ENCODE measurements at places on chromosomes 2 and 18.

DNA sequence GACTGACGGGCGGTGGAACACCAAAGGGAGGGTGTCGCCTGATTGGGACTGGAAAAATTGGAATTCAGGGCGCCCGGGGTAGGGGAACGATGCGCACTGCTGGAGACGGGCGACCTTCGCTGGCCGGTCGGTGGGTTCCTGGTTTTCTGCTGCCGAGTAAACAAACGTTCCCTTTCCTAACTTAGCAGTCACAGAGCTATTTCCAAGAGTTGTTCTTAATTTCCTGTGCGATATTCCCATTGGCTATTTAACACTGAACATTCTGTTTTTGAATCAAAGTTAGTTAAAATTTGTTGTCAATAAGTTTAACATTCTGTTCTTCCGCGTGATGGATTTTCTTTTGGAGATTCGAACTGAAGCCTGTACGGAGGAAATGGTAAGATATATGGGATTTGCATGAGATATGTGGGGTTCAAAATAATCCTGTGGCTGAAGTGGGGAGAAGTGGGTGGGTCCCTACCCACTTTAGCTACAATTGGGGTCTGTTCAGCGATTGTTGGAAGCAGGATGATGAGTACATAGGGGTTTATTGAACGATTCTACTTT lies 862 bp downstream of the C18orf54 start:
- no peak for DNase-seq

GRCh38 chr18:34913837-34914661 lies 127.2 kb upstream of the MAPRE2 start:
- no peak for DNase-seq

GRCh38 chr2:133411857-133412256 lies 156.4 kb downstream of the NCKAP5 start:
- no peak for DNase-seq

- DNase-seq, result no peak
Measured at GRCh38 chr2:41886757-41887156, 161.1 kb upstream of the PKDCC start.

- no peak for DNase-seq
Measured at GRCh38 chr18:45782662-45783061, 42.8 kb upstream of the SIGLEC15 start.

DNA sequence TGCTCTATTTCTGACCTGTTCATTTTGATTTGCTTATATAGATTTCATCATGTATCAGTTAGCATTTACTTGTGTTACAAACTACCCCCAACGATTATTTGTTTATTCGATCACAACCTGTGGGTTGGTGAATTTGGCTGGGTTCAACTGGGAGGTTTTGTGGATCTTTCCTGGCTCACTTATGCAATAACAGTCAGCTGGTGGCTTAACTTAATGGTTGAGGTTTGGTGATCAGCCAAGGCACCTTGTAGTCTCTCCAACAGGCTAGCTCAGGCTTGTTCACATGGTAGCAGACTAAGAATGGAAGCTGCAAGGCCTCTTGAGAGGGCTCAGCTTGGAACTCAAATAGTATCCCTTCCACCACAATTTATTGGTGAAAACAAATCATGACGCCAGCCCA lies 5.4 kb upstream of the PUM2 start:
- DNase-seq, result no peak

- no peak for DNase-seq
Measured at GRCh38 chr2:118529908-118530599, 317.4 kb downstream of the EN1 start.
